ENCODE measurements at places on chromosomes 7 and 10. TPM values are rescaled to one million over a fixed set of nuclear protein-coding genes. Genes with fewer than 3 reads are reported as not detected.

GRCh38 chr10:10642189-10642588 lies 375.5 kb upstream of the CELF2 start:
- no peak for DNase-seq

DNA sequence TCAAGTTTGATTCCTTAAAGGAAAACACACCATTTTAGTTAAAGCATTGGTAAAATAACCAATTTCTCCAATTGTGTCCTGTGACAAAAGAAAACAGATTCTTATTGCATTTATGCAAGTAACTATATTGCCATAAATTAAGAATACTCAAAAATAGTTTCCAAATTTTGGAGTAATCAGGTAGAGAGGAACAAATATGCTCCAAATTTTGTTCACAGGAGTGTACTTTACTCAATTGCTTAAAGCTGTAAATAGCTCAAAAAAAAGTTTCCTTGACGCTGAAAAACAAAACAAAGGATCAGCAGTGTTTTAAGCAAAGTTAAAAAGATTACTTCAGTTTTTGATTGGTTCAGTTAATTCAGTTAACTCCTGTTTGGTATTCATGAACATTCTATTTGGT lies 52.2 kb upstream of the INHBA start:
- no peak for DNase-seq

DNA sequence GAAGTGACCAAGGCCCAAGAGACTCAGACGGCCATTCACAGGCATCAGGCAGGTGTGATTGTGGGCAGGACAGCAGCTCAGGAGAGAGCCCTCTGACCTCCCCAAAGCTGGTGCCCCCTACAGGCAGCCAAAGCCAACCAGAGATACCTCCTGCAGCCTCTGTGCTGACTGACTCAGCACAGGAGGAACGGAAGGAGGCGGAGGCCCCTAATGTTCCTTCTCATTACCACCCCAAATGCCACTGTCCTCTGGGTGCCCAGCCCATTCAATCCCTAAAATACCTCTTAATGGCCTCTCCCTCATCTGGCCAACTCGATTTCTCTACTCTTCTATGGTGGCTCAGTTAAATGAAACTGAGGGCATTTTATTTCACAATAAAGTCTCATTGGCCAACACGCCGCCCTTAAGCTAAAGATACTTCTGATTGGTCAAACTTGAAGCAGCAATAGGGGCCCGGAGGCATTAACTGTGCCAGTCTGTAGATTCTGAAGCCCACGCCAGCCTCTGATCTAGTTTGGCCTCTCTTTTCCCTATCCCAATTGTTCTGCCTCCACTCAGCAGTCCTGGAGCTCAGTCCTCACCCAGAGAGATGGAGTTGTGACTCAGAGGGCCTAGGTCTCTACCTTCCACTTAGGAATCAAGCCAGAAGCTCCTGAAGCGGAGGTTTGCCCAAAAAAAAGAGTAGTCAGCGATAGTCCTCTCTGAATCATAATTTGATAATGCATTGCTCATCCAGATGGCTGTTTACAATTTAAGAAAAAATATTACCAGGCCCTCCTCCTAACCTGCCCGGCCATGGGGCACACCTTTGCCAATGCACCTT lies 1.2 kb downstream of the CYREN start:
- DNase-seq, result peak; percentile 74

DNA sequence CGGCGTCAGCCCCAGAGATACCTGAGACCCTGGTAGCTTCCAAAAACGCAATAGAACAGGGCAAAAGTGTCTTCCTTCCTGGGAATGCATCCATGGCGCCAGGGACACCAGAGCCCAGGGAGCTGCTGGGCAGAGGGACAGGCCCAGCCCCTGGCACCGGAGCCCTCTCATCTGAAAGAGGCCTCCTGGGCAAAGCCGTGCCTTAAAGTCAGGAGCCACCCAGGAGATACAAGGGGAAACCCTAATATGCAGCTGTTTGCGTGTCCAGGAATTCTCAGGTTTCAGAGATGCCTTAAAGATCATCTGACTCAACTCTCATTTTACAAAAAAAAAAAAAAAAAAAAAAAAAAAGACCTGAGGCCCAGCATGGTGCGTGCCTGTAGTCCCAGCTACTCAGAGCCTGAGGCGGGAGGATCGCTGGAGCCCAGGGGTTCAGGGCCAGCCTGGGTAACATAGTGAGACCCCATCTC lies 28.0 kb downstream of the NUDT1 start:
- no peak for DNase-seq

The BMPR1A gene
- total RNA-seq, result 120 TPM

- no peak for DNase-seq
Observed at GRCh38 chr10:110003524-110003885, 4.3 kb upstream of the ADD3 start.

GRCh38 chr7:44283381-44284211 lies 41.8 kb downstream of the CAMK2B start:
- peak; percentile 30 for DNase-seq

The HMX2 gene
- total RNA-seq, result not detected

- no peak for DNase-seq
Observed at GRCh38 chr7:127733986-127734385, 82.0 kb downstream of the SND1 start.

The NUTM2D gene
- 4.1 TPM for total RNA-seq

The AASS gene
- 42.4 TPM for total RNA-seq

DNA sequence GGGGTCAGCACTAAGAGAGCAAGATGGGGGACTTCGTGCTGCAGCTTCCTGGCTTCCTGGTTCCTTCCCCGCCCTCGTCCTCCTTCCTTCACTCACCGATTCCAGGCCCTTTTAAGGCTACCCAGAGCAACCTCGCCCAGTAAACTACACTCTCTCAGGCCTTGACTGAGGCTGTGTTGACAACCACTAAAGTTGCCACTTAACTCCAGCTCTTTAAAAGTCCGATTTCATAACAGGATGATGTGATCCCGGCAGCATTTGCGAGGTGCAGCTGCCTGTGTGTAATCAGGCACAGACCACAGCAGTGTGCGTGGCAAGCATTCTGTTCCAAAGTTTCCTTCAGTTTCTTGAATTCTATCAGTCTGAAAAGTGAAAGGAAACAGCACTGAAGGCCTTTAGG lies 110.6 kb downstream of the RAB11FIP2 start:
- no peak for DNase-seq

GRCh38 chr7:2668401-2668800 lies 19.6 kb upstream of the AMZ1 start:
- DNase-seq, result no peak

The RASA4B gene
- total RNA-seq, result 81.9 TPM

DNA sequence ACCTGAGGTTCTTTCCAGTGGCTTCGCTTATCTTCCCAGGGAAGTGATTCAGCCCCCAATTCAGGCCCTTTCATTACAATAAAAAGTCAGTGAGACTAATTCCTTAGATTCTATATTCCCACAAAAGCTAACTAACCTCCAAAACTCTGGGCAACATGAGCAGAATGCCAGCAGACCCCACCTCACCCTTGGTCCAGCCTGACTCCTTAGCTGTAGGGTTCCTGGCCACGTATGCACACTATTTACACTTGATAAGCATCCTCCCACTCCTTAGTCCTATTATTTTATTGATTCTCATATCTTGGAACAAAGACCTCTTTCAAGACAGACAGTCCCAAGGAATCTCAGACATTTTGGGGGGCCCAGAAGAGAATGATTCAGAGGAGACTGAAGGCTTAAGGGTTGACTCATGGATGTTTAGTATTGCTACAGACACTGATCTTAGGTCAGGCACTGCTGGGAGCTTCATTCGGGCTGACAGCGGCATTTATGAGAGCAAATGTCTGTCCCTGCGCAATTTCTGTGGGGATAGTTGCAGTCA lies 162.6 kb upstream of the GDF10 start:
- no peak for DNase-seq

DNA sequence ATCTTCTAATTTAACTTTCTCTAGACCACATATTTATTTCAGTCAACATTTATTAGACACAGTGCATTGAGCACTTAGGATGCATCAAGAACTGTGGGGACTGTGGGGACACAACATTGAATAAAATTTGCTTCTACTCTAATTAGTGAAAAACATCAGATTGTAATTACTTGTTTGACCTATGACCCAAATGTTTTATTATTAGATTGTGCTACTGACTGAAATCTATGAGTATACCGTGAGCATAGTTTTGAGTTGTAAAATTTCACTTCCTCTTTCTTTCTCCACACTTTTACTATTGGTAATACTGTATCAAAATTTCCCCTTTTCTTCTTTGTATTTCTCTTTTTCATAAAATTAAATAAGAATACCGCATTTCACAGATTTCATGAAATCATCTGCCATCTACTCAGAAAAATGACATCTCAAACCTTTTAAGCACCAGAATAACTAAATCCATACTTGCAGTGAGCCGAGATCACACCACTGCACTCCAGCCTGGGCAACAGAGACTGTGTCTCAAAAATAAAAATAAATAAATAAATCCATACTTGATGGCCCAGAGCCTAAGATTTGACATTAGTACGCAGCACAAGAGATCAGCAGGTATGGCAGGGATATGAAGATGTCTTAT lies 25.4 kb upstream of the INPP5F start:
- DNase-seq, result no peak

The TMED4 gene
- total RNA-seq, result 66.8 TPM

GRCh38 chr10:21464134-21464533 lies 61.3 kb downstream of the SKIDA1 start:
- no peak for DNase-seq

The MORN4 gene
- 6.6 TPM for total RNA-seq

The H2AZ2 gene
- total RNA-seq, result 129 TPM

The CPXM2 gene
- 169 TPM for total RNA-seq

DNA sequence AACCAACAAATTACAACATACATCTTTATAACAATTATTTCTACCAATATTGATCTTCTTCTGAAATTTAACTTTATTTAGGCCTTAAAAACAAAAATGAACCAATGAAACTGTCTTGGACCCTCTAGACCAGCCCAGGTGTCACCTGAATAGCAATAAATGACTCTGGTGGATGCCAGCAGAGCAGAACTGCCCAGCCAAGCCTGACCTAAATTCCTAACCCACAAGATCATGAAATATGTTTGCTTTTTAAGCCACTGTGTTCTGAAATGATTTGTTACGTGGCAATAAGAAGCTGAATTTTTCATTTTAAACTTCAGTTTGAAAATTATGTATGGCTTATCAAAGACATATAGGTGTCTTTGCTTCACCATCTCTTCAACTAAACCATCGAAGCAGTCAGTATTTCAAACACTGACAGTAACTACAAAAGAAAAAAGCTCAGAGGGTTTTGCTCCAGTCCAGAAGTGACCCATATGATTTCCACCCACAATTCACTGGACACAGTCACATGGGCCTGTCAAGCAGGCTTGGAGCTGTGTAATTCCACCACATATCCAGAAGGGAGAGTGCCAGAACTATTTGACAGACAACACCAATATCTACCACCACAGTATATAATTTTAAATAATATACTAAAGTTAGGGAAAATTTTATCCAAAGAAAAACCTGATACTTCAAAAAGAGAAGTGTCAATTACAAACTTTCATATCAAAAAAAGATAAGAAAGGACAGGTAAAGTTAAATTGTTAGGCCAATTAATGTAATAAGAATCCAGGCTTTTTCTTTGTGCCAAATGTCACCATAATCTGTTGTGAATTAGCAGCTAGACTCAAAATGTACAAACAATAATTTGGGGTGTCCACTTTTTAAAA lies 94.5 kb downstream of the KMT2C start:
- no peak for DNase-seq

DNA sequence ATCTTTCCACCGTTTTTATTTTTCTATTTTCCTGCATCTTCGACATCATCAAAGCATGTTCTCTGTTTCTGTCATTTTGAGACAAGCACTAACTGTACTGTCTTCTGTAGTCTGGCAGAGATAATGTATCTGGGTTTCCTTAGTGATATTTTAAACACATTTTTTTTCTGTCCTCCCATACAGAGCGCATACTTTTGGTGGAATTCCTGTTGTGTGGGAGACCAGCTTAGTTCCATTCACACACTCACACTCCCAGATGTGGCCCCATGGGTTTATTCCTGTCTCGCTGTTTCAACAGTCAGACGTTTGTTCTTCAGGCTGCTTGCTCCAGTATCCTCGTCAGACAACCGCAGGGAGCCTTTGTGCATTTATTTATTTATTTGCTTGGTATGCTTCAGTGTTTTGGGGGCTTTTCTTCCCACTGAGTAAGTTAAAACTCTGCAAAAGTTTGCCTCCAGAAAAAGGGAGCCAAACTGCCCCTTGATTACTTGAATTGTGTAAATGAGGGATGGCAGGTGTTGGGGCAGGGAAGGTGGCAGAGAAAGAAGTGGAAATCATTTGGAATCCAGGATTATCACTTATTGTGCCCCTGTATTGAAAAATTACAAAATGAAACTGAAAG lies 456.8 kb upstream of the KLF6 start:
- DNase-seq, result no peak

- no peak for DNase-seq
Observed at GRCh38 chr7:24769851-24770250, 12.6 kb upstream of the GSDME start.

- DNase-seq, result no peak
Observed at GRCh38 chr10:118986815-118987790, 42.4 kb upstream of the NANOS1 start.

The ASIC3 gene
- total RNA-seq, result 2.9 TPM

DNA sequence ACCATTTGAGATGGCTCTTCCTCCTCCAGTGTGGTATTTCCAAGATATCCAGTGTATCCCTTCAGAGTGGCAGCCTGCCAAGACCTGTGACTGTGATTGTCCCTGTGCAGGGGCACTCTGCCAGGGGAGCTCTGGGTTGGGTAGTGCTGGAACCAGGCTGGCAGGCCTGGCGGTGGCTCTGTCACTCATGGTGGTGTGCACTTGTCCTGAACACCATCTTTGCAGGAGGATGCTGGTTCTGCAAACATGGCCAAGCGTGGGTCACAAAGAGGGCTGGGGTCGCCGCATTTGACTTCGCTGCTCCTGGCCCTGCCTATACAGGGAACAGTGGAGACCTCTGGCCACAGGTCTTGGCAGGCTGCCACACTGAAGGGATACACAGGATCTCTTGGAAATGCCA lies 205.2 kb downstream of the PRPF18 start:
- no peak for DNase-seq

The SCIN gene
- 4.2 TPM for total RNA-seq

The HOXA11 gene
- 0.81 TPM for total RNA-seq

DNA sequence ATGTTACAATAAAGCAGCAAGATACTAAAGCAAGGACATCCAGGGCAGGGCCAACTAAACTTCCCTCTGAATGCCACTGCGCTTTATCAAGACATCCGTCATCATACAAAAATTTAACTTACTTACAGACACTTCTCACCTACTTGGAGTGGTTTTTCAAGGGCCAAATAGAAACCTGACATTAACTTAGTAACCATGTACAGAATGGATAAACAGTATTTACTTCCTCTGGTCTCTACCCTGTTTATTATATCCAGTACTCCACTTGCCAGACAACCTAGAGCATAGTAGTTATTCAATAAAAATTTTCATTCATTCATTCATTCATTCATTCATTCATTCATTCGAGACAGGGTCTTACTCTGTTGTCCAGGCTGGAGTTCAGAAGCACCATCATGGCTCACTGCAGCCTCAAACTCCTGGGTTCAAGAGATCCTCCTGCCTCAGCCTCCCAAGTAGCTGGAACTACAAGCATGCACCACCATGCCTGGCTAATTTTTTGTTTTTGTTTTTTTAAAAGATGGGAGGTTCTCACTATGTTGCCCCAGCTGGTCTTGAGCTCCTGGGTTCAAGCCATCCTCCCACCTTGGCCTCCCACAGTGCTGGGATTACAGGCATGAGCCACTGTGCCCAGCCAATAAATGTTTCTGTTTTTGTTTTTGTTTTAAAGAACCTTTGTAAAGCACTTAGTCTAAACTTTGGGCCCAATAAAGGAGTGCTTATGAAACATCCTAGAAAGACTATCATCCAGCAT lies 19.0 kb downstream of the SMURF1 start:
- no peak for DNase-seq

Data from aorta (tissue), 5 donors.